ENCODE measurements at places on chromosomes 2 and 18.

- DNase-seq, result no peak
Measured at GRCh38 chr18:10215446-10215845, 239.0 kb upstream of the APCDD1 start.

DNA sequence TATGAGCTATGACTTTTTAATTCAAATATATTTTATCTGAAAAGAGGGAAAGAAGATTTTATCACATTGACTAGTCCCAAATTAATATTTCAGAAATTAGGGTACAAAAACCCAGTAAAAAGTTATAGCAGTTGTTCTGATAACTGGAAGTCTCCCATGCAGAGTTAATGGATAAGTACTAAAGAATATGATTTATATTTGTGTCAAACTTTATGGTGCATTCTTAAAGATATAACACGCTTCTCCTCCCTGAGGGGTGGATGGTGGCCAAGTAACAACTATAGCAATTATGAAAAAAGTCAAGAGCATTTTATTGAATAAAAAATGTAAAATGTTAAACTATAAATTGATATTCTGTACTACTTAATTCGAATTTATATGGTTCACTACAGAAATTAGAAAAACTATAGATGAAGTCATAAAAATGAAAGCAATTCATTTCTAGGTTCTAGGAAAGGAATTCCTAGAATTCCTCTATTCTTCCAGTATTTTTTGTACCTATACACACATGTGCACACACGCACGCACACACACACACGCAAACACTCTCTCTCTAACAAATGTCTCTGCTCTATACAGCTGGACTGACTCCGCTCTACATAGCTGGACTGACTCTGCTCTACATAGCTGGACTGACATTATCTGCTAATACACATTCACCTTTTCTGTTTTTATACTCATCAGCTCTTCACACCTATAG, 111.3 kb downstream of the PRELID3A start:
- DNase-seq, result no peak

- DNase-seq, result no peak
Measured at GRCh38 chr2:192313773-192314172, 119.0 kb upstream of the TMEFF2 start.

DNA sequence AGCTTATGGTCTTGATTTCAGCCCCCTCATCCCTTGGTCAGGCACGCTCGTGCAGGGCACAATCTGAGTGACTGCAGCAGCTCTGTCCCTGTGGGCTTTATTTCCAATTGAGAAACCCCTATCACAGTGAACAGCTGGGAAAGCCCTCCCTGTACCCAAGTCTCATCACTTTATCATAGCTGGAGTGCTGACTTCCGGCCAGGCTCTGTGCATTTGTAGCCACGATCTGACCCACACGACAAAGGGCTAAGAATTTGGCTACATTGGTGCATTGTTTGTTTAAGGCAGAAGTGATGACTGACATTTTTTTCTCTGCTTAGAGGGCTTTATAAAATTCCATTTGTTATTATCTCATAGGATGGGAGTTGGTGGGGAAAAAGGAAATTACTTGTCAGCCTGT, 184.4 kb downstream of the KCNS3 start:
- no peak for DNase-seq

DNA sequence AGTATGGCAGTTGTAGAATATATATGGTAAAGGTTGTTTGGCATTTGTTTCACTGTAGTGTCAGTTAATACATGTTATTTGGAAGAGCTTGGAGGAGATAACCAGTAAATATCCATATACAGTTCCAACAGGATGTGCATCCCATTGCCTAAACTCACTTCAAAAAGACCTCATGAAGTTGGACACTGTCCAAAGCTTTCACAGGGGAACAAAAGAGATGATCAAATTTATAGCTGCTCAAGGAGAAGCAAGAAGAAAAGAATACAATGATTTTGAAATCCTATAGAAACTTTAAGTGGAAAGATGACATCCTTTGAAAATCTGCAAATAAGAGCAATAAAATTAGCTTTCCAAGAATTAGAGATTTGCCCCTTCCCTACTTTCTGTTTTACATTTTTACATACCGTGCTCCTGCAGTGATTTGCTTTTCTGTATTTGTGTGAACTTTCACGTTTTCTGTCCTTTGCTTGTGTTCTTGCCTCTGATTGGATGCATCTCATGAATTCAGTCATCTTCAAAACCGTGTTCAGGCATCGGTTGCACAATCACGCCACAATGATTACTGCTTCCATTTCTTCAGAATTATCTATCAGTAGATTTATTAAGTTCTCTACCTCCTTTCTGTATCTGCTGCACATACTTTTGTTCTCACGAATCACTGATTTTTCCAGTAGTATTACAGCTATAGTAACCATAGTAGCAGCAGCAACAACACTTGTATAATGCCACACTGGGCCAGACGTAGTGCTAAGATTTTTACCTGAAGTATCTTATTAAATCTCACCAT, 83.8 kb downstream of the PARD3B start:
- DNase-seq, result no peak

- DNase-seq, result peak; percentile 62
Measured at GRCh38 chr2:95076705-95077529, 44.7 kb downstream of the MRPS5 start.

DNA sequence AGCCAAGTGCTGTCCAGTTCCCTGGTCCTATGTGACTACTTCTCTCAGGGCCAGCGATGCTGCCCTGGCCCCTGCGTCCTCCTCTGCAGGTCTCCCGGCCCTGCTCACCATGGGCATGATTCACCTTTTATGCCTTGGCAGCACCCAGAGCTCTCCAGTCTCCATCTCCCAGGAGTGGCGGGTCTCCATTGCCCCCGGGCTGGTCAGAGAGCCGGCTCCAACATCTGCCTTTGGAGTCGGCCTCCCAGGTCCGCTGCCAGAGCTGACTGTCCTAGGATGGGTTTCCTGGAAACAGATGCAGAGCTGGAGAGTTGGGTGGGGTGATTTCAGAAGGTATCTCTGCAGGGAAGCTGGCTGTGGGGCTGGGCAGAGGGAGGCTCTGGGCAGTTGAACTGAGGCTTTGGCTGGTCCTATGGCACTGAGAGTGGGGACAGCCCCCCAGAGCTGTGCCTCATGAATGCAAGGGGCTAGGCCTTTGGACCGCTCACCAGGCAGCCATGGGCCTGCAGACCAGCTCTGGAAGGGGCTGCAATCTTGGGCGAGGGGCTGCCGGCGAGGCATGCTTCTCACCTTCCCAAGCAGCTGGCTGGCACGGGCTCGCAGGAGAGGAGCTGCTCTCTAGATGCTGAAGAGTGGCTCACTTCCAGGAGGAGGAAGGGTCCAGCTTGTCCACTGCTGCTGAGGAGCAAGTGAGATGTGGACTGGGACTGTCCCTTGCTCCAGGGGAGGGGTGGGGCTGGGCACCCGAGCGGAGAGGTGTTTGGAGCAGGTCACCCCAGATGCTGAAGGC, 59.8 kb upstream of the HS6ST1 start:
- no peak for DNase-seq

DNA sequence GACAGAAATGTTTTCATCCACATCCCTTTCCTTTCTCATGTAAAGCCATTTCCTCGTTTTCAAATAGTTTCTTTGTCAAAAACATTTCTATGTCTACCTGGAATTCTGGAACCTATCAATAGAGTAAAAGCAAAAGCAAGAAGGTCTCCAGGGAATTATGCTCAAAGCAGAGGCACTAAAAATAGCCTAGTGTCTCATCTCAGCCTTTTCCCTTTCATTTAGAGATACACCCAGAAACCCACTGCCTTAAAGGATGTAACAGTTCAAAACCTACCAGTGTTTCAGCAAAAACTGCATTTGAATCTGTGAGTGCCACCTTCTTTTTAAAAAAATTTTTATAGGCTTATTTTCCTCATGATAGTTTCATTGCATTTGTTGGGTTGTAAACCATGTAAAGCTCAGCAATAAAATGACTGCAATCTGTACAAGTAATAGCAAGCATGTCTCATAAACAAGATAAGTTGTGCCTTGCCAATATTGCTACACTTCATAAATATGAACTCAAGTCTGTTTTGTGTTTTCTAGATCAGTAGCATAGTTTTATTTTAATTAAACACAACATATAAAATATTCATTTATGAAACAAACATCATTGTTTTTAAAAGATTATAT, 927.3 kb upstream of the ACVR2A start:
- no peak for DNase-seq

- no peak for DNase-seq
Measured at GRCh38 chr2:100060875-100061274, 81.5 kb downstream of the AFF3 start.

DNA sequence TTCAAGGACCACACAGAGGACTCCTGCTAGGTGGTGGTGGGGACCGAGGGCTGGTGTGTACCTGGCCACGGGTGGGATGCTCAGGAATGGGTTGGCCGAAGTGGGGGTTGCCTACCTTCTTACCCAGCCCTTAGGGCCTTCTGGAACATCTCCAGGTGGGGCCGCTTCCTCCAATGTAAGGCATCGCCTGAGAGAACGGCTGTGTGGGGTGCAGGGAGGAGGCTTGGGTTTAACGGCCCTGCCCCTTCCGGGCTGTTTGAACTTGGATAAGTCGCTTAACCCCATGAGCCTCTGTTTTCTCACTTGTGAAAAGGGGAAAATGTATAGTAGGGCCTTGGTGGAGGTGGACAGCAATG, 35.0 kb downstream of the EMILIN2 start:
- DNase-seq, result no peak

GRCh38 chr18:68429111-68429510, 285.8 kb downstream of the TMX3 start:
- no peak for DNase-seq

DNA sequence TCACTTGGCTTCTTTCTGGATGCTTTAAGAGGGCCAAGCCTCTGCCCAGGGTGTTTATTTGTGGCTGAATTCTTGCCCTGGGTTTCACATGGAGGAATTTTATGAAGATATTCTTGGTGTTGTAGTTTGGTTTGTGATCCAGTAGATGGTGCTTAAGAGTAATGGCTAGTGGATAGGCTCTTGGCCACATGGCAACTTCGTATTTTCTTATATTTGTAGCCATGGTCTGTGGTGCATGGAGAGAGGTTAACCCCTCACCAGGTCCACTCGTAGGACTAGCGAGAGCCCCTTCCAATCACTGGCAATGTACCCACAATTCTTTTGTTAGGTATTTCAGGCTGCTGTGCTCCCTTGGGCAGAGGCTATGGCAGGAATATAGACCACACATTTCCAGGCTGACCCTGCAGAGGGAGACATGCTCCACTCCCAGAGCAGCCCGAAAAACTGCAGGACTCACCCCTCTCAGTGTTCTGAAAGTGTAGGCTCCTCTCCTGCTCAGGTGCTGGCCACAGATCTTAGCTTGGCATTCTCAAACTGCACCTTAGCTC, 582.1 kb upstream of the SETBP1 start:
- peak; percentile 2 for DNase-seq

- peak; percentile 69 for DNase-seq
Measured at GRCh38 chr18:74139888-74140287, 7.7 kb downstream of the FBXO15 start.

- peak; percentile 83 for DNase-seq
Measured at GRCh38 chr18:46632401-46633071, 24.5 kb downstream of the LOXHD1 start.

DNA sequence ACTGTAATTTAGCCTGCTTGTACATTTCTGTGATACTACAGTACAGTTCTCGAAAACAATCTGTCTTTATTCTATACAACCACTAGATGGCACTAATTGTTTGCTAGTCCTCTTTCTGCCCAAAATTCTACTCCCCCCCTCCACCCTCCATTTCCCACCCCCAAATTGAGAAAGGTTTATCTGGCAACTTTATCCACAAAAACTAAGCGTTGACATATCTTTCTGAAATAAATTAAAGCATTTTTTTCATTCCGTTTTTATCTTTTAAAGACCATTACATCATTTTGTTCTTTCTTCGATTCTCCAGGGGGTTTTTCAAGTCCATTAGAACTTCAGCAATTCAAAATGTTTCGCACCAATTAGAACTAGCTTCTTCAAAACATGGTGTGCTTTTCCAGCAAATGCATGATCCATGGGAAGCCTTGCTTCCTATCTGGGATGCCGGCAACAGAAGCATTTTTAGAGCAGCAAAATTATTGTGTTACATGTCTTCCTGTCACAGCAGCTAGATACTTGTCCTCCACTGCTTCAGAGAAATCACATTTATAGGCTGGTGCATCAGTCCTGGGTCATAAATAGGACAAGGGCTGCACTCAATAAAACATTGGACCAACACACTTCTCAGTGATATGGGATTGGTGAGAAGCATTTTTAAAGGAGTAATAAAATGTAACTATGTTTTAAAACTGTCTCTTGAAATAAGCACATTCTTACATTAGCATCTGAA, 241.3 kb downstream of the PAX3 start:
- peak; percentile 15 for DNase-seq

DNA sequence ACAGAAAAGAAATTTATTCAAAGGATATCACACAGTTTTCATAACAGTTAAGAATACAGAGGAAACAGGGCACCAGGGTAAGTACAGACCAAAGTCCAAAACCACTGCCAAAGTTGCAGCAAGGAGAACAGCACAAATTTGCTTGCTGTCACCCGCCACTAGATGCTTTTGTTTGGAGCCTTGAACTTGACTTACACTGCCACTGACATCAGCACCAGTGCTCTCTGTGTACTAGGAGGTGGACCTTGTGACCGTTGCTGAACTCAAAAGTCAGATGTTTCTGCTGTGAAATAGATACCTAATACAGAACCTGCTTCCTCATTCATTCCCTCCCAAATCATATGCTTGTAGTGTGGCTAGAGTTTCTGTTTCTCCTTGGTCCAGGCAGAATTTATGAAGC, 578.3 kb upstream of the TMEFF2 start:
- no peak for DNase-seq

- DNase-seq, result no peak
Measured at GRCh38 chr2:86274918-86275275, 62.5 kb downstream of the REEP1 start.
